ENCODE measurements at places on chromosomes 13 and 19.

DNA sequence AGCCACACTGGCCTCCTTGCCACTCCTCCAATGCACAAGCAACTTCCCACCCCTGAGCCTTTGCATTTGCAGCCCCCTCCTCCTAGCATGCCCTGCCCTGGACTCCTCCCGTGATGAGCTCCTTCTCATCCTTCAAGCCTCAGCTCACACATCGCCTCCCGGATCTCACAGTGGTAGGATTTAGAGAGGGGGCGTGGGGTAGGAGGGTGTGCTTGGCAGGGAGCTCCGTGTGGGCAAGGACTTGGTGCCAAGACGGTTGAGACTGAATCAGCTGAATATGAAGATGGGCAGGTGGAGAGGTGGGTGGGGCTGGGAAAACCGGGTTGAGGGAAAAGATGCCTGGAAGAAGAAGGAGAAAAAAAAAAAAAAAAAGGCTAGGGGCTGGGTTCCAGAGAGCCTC is 48.4 kb upstream of the ZNRF4 start:
- no peak for DNase-seq

DNA sequence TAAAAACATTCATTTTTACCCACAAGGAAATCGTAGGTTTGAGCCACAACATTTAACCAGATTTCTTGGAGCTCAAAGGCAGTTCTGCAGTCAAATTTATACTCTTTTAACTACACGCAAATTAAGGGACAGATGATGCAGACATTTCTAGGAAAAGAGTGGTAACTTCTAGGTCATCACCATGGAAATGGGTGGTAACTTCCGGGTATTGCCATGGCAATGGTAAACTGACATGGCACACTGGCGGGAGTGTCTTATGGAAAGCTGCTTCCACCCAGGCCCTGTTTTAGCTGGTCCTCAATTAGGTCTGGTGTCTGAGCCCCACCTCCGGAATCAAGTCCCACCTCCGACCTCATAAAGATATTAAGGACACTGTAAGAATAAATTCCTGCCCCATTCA is 10.4 kb upstream of the LYPD5 start:
- no peak for DNase-seq

DNA sequence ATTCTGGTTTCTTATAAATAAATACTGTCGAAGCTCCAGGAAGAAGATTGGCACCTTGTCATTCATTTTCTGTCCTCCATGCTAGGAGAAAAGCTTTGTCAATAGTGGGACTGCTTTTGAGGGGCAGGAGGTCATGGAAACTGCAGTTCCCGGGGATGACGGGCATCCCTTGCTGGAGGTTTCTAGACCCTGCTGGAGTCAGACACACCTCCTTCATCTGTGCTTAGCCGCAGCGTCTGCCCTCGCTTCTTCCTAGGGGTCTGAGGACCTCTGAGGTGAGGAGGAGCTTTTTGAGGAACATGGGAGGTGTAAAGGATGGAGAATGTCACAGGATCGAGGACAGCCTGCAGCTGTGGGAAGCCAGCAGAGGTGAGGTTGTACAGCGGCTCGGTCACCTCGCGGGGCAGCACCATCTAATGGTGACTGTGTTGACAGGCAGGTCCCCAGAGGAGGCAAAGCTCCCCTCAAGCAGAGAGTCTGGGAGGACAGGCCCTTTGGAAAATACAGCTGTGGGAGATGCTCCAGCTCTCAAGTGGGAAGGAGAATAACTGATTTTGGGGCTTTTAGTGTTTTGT is 172.7 kb upstream of the RNF113B start:
- no peak for DNase-seq

GRCh38 chr13:20998649-20999415 is 62.6 kb downstream of the LATS2 start:
- no peak for DNase-seq

GRCh38 chr13:82698941-82699340 is 1183.3 kb downstream of the SLITRK1 start:
- DNase-seq = no peak

- no peak for DNase-seq
Observed at GRCh38 chr19:47158879-47159503, 28.4 kb downstream of the SAE1 start.

GRCh38 chr19:5607318-5608275 is 15.0 kb downstream of the SAFB2 start:
- no peak for DNase-seq

GRCh38 chr13:37194428-37194861 is 89.0 kb upstream of the CSNK1A1L start:
- DNase-seq = no peak

DNA sequence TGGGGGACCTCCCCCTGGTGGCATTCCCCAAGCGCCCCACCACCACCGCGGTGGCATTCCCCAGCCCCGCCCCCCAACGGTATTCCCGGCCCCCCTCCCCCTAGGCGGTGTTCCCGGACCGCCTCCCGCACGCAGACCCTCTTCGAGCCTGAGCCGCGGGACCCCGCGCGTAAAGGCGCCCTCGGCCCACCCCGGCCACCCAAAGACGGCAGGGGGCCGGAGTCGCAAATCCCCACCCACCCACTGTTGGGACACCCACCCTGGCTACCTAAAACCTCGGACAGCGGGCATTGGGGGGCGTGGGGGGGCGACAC is 22.4 kb downstream of the OLFM2 start:
- DNase-seq = no peak

DNA sequence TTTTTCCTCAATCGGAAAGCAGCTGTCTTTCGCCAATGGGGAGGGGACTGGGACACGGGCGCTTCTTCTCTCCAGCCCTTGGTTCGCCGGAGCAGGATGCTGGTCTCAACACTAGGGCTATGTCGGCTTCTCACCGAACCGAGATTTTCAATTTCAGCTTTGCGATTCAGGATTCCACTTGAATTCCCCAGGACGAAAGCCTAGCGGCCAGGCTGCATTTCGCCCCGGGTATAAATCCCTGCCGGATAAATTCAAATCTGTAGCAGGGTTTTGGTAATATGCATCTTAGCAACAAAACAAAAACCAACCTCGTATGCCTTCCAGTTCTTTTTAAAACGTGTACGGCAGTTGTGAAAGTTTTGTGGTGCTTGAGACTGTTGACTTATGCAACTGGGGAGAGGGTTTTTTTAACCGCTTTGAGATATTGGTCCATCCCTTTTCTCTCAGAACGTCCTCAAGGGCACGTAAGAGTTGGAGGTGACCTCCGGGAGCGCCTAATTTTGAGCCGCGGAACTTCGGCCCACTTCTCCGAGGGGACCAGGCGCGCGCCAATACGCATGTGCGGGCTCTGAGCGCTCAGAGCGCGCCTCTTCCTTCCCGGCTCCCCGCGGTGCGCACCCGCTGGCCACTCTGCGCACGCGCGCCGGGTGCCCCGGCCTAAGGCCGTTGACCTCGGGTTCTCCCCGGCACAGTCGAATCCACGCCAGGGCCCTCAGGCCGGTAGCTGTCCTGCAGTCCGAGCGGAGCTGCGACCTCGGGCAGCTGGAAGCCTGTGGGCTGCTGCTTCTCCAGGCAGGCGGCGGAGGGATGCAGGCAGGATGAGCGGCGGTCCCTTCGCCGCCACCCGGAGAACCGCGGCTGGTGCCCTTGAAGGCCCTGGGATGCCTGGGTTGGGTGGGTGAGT is 7.6 kb downstream of the POU4F1 start:
- no peak for DNase-seq

DNA sequence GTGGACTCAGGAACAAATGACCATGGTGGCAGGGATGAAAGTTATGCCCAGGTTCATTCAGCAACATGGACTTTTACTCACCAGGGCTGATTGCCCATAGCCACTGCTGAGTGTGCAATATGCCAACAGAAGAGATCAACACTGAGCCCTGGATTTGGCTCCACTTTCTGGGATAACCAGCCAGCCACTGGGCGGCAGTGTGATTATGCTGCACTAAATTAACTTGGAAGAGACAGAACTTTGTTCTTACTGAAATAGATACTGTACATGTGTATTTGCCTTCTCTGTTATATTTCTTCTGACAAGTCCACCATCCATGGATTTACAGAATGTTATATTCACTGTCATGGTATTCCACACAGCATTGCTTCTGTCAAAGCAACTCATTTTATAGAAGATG is 257.4 kb downstream of the TDRD3 start:
- DNase-seq = no peak

DNA sequence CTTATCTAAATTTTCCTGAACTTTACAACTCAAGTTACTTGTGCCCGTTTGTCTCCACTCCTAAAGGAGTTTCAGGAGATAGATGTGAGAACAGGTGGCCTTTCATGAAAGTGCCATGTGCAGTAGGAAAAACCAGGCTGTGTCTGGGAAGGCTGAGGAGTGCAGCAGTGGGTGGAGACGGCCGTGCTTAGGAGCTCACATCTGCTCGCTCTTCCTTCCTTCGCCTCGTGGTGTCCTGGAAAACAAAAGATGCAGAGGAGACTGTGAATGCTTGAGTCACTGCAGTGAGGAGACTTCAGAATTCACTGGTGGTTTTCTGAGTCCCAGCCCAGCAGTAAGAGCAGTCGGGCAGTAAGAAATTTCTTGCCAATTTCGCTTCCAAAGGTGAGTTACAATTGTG is 138.4 kb upstream of the RNF113B start:
- no peak for DNase-seq

GRCh38 chr13:48244159-48244558 is 11.2 kb downstream of the ITM2B start:
- no peak for DNase-seq

DNA sequence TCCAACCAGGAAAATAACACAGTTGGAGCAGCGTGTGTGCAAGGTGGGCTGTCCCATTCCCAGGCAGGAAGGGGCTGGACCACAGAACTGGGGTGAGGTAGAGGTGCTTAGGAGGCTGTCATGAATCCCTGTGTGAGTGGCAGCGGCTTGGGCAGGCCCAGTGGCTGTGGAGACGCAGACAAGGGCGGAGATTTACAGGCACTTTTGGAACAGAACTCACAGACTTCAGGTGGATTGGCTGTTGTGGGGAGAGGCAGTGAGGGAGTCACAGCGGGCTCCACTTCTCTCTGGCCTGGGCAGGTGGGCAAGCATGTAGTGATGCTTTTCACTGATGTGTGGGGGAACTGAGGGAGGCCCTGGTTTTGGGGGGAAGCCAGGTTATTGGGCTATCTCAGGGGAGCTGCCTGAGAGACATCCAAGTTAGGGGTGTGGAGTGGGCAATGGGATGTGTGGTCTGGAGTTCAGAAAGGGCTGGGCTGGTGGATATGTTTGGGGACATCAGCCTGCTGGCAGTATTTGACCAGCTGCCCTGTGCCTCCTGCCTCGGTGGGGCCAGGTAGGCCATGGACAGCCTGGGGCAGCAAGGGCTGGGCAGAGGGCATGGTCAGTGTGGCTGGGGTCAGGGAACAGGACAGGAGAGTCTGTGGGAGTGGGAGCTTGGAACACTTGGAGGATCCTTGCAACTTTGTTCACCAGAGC is 27.0 kb upstream of the ZNF492 start:
- DNase-seq = no peak

GRCh38 chr13:59750860-59751259 is 412.9 kb downstream of the DIAPH3 start:
- DNase-seq = no peak

- no peak for DNase-seq
Observed at GRCh38 chr13:73000027-73000674, 58.7 kb upstream of the KLF5 start.

- no peak for DNase-seq
Observed at GRCh38 chr19:990119-990571, 6.0 kb downstream of the WDR18 start.

- DNase-seq = no peak
Observed at GRCh38 chr19:11382898-11383705, 1.0 kb downstream of the EPOR start.

- no peak for DNase-seq
Observed at GRCh38 chr13:112994084-112994780, 25.2 kb downstream of the MCF2L start.

GRCh38 chr13:27203854-27204253 is 32.2 kb upstream of the USP12 start:
- DNase-seq = no peak
